ENCODE measurements at places on chromosomes 4 and X. TPM values are rescaled to one million over a fixed set of nuclear protein-coding genes. Genes with fewer than 3 reads are reported as not detected.

- DNase-seq: no peak
Observed at GRCh38 chr4:57492251-57492878, 382.2 kb upstream of the IGFBP7 start.

GRCh38 chr4:10144966-10145365 lies 28.4 kb upstream of the WDR1 start:
- DNase-seq: no peak

DNA sequence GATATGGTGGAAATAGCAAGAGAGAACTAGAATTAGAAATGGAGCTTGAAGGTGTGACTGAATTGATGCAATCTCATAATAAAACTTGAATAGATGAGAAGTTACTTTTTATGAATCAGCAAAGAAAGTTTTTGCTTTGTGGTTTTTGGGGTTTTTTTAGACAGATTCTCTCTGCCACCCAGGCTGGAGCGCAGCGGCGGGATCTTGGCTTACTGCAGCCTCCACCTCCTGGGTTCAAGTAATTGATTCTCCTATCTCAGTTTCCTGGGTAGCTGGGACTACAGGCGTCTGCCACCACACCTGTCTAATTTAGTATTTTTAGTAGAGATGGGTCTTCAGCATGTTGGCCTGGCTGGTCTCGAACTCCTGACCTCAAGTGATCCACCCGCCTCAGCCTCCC lies 23.7 kb upstream of the NEIL3 start:
- no peak for DNase-seq

DNA sequence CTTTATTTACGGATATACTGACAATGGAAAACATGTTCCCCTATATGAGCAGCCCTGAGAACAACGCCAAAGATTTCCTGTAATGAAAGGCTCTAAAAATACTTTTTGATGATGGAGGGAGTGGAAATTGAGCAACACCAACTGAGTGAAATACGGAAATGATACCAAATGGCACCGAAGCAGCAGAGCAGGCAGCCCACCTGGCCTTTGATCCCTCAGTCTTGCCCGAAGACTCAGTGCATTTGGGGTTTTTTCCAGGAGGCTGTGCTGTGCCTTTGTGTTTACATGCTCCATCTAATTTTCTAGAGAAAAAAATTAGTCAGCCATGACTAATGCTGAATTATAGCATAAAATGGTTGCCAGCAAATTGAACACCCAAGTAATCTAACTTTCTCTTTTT lies 169.9 kb upstream of the RBPJ start:
- DNase-seq: no peak

GRCh38 chr4:95798727-95799126 lies 41.2 kb upstream of the PDHA2 start:
- DNase-seq: no peak

GRCh38 chrX:91137883-91138282 lies 296.8 kb upstream of the PABPC5 start:
- no peak for DNase-seq

DNA sequence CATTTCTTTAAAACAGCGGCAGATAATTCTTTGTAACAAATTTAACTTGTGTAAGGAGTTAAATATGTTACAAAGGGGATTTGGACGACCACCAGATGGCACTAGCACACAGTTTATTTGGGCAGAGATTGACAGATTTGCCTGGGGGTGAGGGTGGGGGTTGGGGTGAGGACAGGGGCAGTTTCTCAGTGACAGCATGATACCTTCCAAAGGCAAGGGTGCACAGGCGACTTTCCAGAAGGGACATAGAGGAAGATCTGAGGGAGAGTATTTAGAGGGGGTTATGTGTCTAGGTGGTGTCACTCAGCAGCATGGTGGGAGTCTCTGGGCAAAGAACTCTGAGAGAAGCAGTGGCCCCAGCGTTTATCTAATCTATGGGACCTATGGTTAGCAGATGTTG lies 9.6 kb upstream of the TMA16 start:
- DNase-seq: no peak

DNA sequence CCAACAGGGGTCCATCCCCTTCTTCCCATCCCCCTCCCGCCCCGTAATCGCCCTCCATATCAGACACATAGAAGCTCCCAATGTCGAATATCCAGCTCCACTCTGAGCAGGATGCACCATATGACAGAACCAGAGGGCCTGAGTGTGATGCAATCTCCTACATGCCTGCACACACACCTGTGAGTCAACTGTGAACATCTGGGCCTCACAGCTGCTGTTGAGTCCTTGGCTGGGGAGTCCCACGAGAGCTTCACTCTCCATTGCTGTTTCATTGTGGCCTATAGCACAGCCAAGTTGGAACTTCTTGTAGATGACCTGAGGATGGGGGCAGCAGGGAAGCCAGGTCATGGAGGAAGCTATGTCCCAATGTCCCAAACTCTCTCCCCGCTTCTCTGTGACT lies 8.2 kb downstream of the SLC38A5 start:
- no peak for DNase-seq

GPR78 gene
- total RNA-seq: 3.0 TPM

TEX13D gene
- total RNA-seq: not detected

FRG2 gene
- not detected for total RNA-seq

CDKL5 gene
- 27.7 TPM for total RNA-seq

RBMXL3 gene
- total RNA-seq: not detected

Data from spinal cord (tissue), 10 donors.